ENCODE measurements at places on chromosomes 5 and 9. TPM values are rescaled to one million over a fixed set of nuclear protein-coding genes. Genes with fewer than 3 reads are reported as not detected.

- no peak for DNase-seq
Observed at GRCh38 chr9:81979196-81979595, 9.4 kb upstream of the SPATA31D1 start.

Gene SHISAL2B
- total RNA-seq = not detected

GRCh38 chr5:115571441-115571878 lies 26.9 kb upstream of the FEM1C start:
- no peak for DNase-seq

Gene C5orf34
- total RNA-seq = 1.1 TPM

- no peak for DNase-seq
Observed at GRCh38 chr5:129909225-129909624, 5.0 kb downstream of the CHSY3 start.

GRCh38 chr5:3010301-3010952 lies 258.9 kb upstream of the IRX2 start:
- DNase-seq = no peak

Data from kidney epithelial cell (primary cell).